ENCODE measurements at places on chromosomes 3 and 15.

DNA sequence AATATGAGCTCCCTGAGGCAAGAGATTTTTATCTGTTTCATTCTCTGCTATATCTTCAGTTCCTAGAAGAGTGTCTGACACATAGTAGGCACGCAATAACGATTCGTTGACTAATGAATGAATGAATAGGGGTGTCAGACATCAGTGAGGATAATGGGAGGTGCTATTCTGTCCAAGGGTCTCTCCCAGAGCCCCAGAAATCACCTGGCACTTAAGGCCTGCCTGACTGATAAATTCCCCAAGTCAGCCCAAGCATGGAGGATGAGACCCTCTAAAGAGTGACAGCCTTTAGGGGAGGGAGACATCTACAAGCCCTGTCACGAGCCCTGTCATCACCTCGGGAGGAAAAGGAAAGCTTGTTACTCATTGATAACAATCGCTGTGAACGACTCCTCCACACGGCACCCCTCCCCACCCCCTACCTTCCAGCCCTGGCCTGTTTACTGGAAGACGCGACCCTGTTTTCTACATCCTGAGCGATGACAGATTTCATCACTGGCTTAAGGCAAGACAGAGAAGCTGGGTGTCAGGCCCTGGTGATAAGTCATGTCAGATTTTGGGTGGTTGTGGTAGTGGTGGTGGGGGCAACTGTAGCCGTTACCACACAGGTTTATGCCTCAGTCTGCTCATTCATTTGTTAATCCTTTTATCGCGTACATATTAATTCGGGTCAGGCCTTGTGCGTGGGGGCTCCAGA is 23.1 kb downstream of the BHLHE40 start:
- no peak for DNase-seq

DNA sequence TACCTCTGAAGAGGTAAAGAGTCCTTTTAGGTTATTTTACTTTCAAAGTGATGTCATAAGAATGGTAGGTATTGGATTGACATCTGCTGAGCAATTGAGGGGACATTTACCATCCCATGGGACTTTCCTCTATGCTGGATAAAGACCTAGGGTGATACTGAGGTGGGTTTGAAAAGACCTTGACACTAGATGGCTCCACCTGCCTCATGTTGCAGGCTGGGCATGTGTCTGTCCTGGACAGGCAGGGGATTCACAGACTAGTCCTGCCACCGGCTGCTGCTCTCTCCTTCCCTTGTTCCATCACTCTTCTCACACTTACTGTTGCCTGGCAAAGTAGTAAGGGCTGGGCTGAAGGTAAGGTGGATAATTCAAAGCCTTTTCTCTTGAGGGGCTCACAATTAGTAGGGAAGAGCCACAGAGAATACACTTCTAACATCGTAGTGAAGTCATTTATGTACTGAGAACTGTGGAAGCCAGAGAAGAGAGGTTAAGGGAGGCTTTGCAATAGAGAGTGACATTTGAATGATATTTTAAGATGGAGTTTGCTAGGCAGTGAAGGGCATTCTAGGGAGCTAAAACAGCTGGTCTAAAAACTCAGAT is 27.7 kb downstream of the TRAK1 start:
- DNase-seq, result no peak

DNA sequence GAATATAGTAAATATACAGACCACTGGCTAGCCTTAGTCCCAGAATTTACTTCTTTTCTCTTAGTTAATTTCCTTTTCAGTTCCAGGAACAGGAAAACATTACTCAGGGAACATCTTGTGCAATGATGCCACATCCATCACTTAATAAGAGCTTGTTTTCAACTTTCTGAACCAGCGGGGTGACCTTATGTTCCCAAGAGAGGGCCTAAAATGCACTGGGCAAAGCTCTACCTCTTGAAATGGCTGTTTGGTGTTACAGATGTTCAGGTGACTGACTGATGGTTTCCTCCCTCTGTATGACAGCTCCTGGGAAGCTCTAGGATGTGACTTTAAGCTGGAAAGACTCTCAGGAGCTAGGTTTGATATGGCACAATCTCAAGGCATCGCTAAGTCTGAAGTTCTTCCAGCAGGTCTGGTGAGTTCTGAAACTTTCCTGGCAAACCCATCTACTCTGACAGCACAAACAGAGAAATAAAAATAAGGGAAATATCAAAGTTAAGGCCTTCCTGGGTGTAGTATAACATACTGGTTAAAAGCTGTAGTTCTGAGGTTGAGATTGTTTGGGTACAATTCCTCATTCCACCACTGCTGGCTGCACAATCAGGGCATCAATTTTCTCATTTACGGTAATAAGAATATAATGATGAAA is 98.6 kb downstream of the ZIC1 start:
- no peak for DNase-seq

GRCh38 chr3:53129344-53129743 is 891 bp downstream of the RFT1 start:
- DNase-seq, result no peak

DNA sequence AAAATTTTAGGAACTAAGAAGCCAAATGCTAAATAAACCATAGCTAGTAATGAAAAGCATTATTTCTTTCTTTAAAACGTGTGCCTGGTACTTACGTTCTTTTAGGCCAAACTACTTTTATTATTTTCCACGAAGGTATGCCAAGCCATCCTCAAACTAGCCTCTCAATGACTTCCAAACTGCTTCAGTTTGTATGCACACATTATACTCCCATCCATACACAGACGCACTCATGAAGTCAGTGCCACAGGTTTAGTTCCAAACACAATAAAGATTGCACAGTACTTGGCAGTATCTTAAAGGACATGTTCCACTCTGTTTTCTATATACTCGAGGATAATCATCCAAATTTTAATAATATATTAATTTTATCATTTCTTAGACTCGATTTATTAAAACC is 609.2 kb upstream of the ZNF385D start:
- no peak for DNase-seq

- DNase-seq, result no peak
Measured at GRCh38 chr3:154678041-154678654, 248.2 kb upstream of the GPR149 start.

GRCh38 chr15:42100021-42100800 is 5.8 kb upstream of the PLA2G4D start:
- DNase-seq, result no peak

- DNase-seq, result no peak
Measured at GRCh38 chr15:52080031-52080430, 32.5 kb downstream of the BCL2L10 start.

GRCh38 chr3:18007980-18008379 is 265.5 kb upstream of the TBC1D5 start:
- DNase-seq, result no peak

GRCh38 chr15:70086636-70087035 is 11.1 kb downstream of the TLE3 start:
- no peak for DNase-seq

Measured in NCI-H1436 treated with DMSO at 0.1 percent for 48 hours (cell line).